ENCODE measurements at places on chromosomes 4 and X. TPM values are rescaled to one million over a fixed set of nuclear protein-coding genes. Genes with fewer than 3 reads are reported as not detected.

DNA sequence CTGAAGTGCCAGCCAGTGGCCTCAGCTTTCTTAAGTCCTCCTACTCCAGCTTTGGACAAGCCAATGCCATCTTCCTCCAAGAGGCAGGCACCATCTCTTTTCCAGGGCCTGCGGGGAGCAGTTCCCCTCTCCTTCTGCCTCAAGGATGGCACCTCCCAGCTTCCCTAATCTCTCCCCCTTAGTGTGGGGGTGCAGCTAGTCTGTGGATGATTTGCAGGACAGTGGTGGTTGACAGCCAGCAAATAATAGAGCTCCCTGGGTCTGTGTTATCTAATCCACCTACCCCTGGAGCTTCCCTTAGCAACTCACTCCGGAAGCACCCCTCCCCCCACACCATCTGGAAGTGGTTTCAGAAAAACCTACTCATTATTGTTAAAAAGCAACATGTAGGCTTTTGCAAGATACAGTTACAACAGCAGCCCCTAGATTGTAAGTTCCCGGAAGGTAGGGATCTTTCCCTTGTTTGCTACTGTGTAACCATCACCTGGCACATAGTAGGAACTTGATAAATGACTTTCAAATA lies 247.1 kb downstream of the BCOR start:
- DNase-seq: no peak

- DNase-seq: no peak
Observed at GRCh38 chrX:3516051-3516541, 169.6 kb upstream of the MXRA5 start.

The STK32B gene
- 0.22 TPM for total RNA-seq

The CRMP1 gene
- total RNA-seq: 1.9 TPM

DNA sequence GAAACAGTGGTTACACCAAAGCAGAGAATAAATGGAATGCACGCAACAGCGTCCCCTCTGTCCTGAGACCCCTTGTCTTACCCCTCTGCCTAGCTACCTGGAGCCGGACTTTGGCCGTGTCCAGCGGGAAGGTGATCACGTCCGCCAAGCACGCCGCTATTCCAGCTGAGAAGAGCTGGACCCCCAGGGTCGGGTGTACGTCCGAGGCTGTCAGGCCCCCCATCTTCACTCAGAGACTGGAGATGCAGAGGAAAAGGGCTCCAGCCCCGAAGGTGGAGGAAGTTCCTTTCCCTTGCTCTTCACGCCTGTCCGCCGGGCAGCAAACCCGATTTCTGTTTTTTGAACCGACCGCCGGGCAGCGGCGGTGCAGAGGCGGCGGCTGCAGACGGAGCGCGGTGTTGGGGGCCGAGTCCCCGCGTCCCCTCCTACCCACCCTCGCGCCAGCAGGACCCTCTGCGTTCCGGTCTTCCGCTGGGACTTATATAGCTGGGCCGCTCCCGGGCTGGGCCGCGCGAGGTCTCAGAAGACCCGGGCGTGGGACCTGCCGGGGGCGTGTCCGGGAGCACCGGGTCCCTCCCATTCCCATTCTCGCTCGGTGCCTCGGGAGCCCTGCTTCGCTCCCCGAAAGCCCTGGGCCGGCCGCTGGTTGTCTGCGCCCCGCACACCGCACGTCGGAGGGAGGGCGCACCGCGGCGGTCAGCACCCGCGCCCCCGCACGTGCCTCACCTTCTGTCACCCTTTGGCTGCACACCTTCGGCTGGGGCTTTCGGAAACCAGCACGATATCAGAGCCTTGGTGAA lies at the start of gene UCP1:
TSS of gene UCP1 (minus strand) at position 455 of the 800 bp plus-strand sequence. CDS start at position 223, 232 bp downstream.
- peak; percentile 77 for DNase-seq

GRCh38 chrX:38458071-38458470 lies 103.3 kb upstream of the TSPAN7 start:
- DNase-seq: no peak

DNA sequence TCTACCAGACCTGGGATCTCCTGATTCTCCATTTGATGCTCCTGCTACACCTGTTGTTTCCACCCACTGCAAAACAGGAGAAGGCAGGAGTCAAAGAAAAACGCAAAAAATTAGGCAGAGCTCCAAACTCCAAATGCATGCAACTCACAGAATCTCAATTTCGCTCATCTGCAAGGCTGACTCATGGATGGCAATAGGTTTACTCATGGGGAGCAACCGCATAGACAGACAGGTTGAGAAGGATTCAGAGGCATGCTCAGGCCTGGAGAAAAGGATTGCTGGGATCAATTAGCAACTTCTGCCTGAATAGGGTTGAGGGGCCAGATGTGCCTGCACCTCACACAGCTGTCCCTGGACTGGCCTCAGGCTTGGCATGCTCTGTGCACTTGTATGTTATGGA lies 231.0 kb downstream of the LDB2 start:
- DNase-seq: no peak

GRCh38 chrX:104166735-104167436 lies 633 bp downstream of the FAM199X start:
- no peak for DNase-seq

GRCh38 chr4:73230865-73231517 lies 27.6 kb downstream of the ANKRD17 start:
- DNase-seq: no peak

DNA sequence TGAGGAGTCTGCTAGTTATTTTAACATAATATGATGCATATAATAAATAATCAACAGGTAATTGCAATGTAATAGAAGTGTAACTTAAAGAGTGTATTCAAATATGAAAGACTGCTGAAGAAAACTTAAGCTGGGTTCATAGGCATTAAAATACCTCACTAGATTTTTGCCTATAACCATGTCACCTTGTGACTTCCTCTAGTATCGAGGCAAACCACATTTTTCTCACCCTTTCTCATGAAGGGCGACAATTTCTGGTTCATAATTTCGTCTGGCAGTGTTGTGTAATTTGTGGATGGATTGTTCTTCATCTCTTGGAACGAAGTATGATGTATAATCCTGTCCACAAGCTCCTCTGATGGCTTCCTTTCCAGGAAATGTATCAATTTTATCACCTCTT lies 16.0 kb downstream of the SULT1E1 start:
- no peak for DNase-seq

GRCh38 chr4:99447079-99447478 lies 11.9 kb upstream of the ADH7 start:
- DNase-seq: no peak

The TRO gene
- total RNA-seq: 4.6 TPM

DNA sequence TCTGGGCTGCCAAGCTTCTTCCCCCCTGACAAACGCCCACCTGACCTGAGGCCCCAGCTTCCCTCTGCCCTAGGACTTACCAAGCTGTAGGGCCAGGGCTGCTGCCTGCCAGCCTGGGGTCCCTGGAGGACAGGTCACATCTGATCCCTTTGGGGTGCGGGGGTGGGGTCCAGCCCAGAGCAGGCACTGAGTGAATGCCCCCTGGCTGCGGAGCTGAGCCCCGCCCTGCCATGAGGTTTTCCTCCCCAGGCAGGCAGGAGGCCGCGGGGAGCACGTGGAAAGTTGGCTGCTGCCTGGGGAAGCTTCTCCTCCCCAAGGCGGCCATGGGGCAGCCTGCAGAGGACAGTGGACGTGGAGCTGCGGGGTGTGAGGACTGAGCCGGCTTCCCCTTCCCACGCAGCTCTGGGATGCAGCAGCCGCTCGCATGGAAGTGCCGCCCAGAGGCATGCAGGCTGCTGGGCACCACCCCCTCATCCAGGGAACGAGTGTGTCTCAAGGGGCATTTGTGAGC lies 37.0 kb downstream of the HTRA3 start:
- peak; percentile 70 for DNase-seq

The ABLIM2 gene
- 22.6 TPM for total RNA-seq

- DNase-seq: no peak
Observed at GRCh38 chr4:109232681-109233080, 69.8 kb downstream of the COL25A1 start.

DNA sequence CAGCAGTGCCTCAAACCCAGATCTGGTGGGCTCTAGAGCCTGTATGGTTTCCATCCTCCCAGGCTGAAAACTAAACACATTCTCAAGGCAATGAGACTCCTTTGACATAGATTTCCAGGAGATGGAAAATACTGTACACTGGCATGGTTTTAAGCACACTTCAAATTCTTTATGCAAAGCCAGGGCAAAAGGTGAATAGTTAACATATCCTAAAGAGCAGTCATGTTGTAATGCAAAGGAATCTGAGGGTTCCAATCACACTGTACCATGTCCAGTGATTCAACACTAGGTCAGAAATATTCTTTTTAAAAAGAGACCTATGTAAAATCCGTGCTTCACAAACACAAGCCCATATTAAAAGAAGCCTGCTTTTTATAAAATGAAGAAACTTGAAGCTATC lies 195.3 kb downstream of the QDPR start:
- DNase-seq: no peak

The CFP gene
- total RNA-seq: 1.0 TPM

The RBM47 gene
- total RNA-seq: 3.3 TPM

GRCh38 chr4:2768921-2769336 lies 12.8 kb upstream of the TNIP2 start:
- peak; percentile 54 for DNase-seq

GRCh38 chr4:144687466-144687865 lies 41.5 kb downstream of the HHIP start:
- no peak for DNase-seq

- peak; percentile 27 for DNase-seq
Observed at GRCh38 chrX:18871161-18871890, 112.6 kb downstream of the PHKA2 start.

- peak; percentile 35 for DNase-seq
Observed at GRCh38 chrX:2502668-2503519, 2.1 kb upstream of the DHRSX start.

Data from cardiac septum (tissue), 1 donor.